ENCODE measurements at places on chromosomes 6 and 20.

- DNase-seq, result no peak
These were observed 18.2 kb upstream of the ANGPT4 start for GRCh38 chr20:934186-934840.

- no peak for DNase-seq
These were observed 134.7 kb downstream of the GPR63 start for GRCh38 chr6:96702626-96703025.

GRCh38 chr6:43876602-43877001 lies 106.6 kb downstream of the VEGFA start:
- no peak for DNase-seq

DNA sequence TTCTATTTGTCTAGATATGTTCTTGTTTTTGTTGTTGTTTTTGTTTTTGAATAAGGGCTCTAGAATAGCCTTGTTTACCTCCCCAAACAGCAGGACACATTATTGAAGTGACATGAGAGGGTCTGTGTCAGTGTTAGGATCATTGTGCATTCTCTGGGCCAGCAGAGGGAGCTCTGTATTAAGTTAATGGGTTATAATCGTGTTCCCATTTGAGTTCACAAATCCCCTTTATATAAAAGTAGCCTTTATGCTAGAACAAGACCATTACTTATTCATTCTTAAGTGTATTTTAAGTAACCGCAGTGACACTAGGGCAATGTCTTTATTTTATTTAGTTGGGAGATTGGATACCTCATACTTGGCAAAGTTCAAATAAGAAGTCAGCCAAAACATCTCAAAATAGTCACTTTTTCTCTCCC lies 44.8 kb downstream of the STK4 start:
- DNase-seq, result peak; percentile 14

- no peak for DNase-seq
These were observed 26.9 kb upstream of the FANCE start for GRCh38 chr6:35425284-35425683.
